ENCODE measurements at places on chromosomes 12 and 14.

- DNase-seq: no peak
- H3K4me3 ChIP-seq: no peak overlapping the region
- no peaks in the 10 kb centered on the region for H3K36me3 ChIP-seq
Measured at GRCh38 chr12:116027551-116027821, 250.0 kb downstream of the MED13L start.

DNA sequence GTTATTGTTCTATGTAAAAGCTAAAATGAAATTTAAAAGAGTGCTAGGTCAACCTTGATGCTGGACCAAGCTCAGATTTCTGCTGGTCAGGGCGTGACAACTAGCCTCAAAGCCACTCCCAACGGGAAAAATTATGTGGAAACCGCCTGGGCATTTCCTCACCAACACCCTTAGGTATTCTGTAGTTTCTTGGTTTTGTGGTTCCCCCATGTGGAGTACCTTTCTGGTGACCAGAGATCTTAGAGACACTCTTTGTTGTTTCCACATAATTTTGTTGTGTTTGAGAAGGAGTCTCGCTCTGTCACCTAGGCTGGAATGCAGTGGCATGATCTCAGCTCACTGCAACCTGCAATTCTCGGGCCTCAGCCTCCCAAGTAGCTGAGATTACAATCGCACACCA, 119.9 kb downstream of the DENND5B start:
- peaks cover 5% of the 10 kb centered on the region for H3K4me1 ChIP-seq
- H3K36me3 ChIP-seq: no peaks in the 10 kb centered on the region
- no peaks in the 10 kb centered on the region for H3K27me3 ChIP-seq
- H3K4me3 ChIP-seq: no peak overlapping the region
- DNase-seq: no peak

GRCh38 chr14:99420711-99421110, 59.9 kb downstream of the SETD3 start:
- no peaks in the 10 kb centered on the region for H3K27me3 ChIP-seq
- DNase-seq: no peak
- H3K27ac ChIP-seq: no peak overlapping the region
- peaks cover 15% of the 10 kb centered on the region for H3K4me1 ChIP-seq
- H3K4me3 ChIP-seq: no peak overlapping the region
- no peaks in the 10 kb centered on the region for H3K36me3 ChIP-seq

GRCh38 chr12:131211340-131211938, 257.7 kb downstream of the ADGRD1 start:
- no peak for DNase-seq
- H3K27me3 ChIP-seq: no peaks in the 10 kb centered on the region
- no peak overlapping the region for H3K4me3 ChIP-seq
- H3K36me3 ChIP-seq: no peaks in the 10 kb centered on the region

DNA sequence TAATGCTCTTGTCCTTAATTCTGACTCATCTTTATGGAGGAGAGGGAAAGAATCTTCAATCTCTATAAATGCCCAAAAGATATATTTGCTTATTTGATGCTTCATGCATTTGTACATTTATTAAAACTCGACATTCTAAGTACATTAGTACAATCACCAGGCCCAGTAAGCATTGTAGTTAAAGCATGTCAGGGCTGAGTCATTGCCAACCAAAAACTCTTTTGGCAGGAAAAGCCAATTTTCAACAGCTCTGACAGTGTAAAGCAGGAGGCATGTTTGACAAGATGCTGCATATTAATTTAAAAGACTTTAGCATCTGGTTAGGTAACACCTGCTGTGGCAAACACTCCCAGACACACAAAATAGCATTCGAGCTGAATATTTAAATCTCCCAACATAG, 290.9 kb downstream of the PPFIA2 start:
- no peaks in the 10 kb centered on the region for H3K27me3 ChIP-seq
- H3K4me3 ChIP-seq: no peak overlapping the region
- no peaks in the 10 kb centered on the region for H3K4me1 ChIP-seq
- no peak for DNase-seq

DNA sequence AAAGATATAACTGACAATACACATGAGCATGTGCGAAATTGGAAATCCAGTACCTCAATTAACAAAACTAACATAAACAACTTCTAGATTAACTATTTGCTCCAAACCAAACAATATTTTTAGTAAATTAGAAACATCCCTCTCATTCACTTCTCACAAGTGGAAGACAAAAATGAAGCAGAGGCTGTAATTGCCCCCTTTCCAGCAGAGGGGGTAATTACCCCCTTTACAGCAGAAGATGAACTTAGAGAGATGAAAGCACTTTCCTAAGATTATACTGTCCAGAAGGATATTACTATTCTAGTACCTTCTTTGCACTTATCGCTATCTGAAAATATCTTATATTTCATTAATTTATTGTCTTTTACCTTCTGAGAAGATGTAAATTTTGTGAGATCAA, 1025.2 kb downstream of the FSCB start:
- H3K4me1 ChIP-seq: no peaks in the 10 kb centered on the region
- no peaks in the 10 kb centered on the region for H3K36me3 ChIP-seq
- no peak overlapping the region for H3K27ac ChIP-seq

DNA sequence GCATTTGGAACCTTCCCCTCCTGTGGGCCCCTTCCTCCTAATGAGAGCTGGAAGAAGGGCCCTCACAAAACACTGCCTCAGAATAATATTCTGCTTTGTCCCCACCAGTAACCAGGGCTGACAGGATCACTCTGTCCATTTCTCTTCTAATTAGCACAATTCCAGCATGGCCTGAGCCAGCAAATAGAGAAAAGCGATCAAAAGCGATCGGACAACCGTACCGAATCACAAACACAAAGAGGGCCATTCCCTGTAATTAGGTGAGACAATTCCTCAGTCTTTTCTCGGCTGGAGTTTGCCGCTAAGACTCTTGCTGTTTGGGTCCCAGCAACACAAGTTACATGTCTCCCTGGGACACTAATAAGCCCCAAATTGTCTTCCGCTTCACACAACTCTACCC, 35.6 kb upstream of the VSX2 start:
- H3K27ac ChIP-seq: no peak overlapping the region
- DNase-seq: no peak
- H3K27me3 ChIP-seq: no peaks in the 10 kb centered on the region
- peaks cover 13% of the 10 kb centered on the region for H3K36me3 ChIP-seq
- H3K4me3 ChIP-seq: no peak overlapping the region

DNA sequence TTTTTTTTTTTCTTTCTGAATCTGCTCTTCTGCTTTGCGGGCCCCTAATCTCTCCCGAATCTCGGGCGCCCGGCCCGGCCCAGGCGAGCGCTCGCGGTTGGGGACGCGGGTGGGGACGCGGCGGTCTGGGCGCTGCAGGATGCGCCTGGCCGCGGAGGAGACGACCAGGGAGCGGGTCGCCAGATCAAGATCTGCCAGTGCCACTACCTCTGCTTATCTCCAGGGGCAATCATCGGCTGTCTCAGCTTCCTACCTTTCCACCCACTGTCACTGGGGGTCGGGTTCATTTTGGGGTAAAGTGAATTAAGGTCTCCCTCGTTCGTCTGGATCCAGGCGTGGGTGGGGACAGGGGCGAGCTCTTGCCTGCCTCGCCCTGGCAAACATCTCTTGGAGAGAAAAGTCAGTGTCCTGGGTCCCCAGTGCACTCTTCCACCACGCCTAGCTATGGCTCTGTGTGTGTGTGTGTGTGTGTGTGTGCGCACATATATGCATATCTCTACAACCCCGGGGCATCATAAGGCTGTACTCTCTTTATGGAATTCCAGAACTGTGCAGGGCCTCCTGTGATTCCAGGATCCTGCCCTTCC, 422.3 kb downstream of the VRK1 start:
- peaks cover 14% of the 10 kb centered on the region for H3K4me1 ChIP-seq
- no peak for DNase-seq
- no peak overlapping the region for H3K27ac ChIP-seq

- no peak overlapping the region for H3K4me3 ChIP-seq
- no peak overlapping the region for H3K27ac ChIP-seq
- H3K36me3 ChIP-seq: no peaks in the 10 kb centered on the region
Measured at GRCh38 chr14:63046339-63047268, 1.3 kb upstream of the KCNH5 start.
